ENCODE measurements at places on chromosomes 1 and 21. TPM values are rescaled to one million over a fixed set of nuclear protein-coding genes. Genes with fewer than 3 reads are reported as not detected.

- no peak for DNase-seq
- H3K36me3 ChIP-seq: no peaks in the 10 kb centered on the region
- no peak overlapping the region for H3K27ac ChIP-seq
- no peaks in the 10 kb centered on the region for H3K4me1 ChIP-seq
- H3K4me3 ChIP-seq: no peak overlapping the region
- H3K27me3 ChIP-seq: no peaks in the 10 kb centered on the region
Observed at GRCh38 chr1:55230659-55231058, 15.5 kb upstream of the USP24 start.

DNA sequence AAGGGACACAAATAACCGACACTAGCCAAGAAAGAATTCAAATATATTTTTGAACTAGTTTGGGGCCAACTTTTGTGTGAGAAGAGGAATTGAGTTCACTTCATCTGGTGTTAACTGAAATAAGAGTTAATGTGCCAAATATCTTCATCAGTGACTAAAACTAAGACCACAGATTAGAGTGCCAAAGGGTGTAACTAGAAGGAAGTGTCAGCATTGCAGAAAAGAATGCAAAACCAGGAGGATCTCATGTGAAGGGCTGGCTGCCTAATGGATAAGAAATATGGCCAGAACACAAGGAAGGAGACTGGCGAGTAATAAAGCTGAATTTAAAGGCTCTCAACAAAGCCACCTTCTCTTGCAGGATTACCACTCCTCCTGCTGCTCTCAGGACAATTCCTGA lies 61.8 kb upstream of the LRRC8D start:
- H3K27ac ChIP-seq: peak overlapping the region; percentile 56
- peaks cover 93% of the 10 kb centered on the region for H3K4me1 ChIP-seq
- no peak for DNase-seq
- H3K36me3 ChIP-seq: no peaks in the 10 kb centered on the region
- no peaks in the 10 kb centered on the region for H3K27me3 ChIP-seq
- H3K4me3 ChIP-seq: no peak overlapping the region

Gene PSMA5
- total RNA-seq: 87.7 TPM

Gene RNF220
- 125 TPM for total RNA-seq

- H3K4me3 ChIP-seq: no peak overlapping the region
- H3K27ac ChIP-seq: no peak overlapping the region
- no peaks in the 10 kb centered on the region for H3K4me1 ChIP-seq
- DNase-seq: no peak
- no peaks in the 10 kb centered on the region for H3K27me3 ChIP-seq
Observed at GRCh38 chr1:38612951-38613350, 246.6 kb downstream of the RRAGC start.

DNA sequence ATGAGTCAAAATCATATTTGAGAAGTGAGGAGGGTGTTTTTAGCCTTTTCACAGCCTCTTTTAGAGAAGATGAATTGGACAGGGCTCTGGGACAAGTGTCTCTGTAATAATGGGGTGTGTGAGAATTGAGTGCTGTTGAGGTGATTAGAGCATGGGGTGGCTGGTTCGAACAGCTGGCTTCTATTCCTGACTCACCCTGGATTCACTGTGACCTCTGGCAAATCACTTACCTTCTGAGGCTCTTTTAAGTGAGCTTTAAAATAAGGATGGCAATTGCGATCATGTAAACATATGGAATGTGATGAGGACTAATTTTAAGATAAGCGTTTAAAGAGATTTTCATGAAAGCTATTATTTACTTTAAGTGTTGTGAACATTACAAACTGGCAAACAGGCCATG lies 243.4 kb downstream of the ADGRL2 start:
- H3K4me3 ChIP-seq: no peak overlapping the region
- H3K4me1 ChIP-seq: no peaks in the 10 kb centered on the region
- H3K27me3 ChIP-seq: no peaks in the 10 kb centered on the region
- no peaks in the 10 kb centered on the region for H3K36me3 ChIP-seq

DNA sequence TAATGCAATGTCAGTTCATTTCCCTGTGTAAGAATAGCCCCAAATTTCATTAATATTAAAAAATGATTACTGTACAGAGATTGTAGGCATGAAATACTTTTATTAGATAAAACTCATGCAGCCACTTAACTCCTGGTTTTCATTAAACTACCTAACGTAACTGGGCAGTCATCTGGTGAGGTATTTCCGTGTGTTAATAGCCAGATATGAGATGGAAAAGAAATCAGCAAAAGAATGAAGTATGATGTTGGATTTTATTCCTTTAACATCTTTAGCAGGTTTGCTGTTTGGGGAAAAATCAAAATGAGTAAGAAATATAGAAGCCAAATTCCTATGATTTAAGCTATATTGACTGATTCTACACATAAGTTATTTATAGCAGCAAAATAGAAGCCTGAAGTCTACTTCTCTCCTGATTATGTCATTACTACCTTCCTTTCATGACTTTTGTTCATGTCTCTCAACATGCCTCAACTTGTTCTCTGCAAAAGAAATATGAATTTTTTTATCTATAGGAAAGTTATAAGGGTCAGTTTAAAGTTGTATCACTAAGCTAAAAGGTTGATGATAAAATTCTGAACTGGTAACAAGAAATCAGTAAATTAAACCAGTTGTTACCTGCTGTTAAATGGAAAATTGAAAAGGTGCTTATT lies 42.6 kb downstream of the CCDC18 start:
- H3K27ac ChIP-seq: no peak overlapping the region
- no peaks in the 10 kb centered on the region for H3K36me3 ChIP-seq
- no peaks in the 10 kb centered on the region for H3K27me3 ChIP-seq

GRCh38 chr1:82452096-82452495 lies 651.4 kb downstream of the ADGRL2 start:
- H3K27me3 ChIP-seq: no peaks in the 10 kb centered on the region
- no peak overlapping the region for H3K4me3 ChIP-seq
- H3K36me3 ChIP-seq: no peaks in the 10 kb centered on the region
- no peak overlapping the region for H3K27ac ChIP-seq
- no peak for DNase-seq
- H3K4me1 ChIP-seq: no peaks in the 10 kb centered on the region

DNA sequence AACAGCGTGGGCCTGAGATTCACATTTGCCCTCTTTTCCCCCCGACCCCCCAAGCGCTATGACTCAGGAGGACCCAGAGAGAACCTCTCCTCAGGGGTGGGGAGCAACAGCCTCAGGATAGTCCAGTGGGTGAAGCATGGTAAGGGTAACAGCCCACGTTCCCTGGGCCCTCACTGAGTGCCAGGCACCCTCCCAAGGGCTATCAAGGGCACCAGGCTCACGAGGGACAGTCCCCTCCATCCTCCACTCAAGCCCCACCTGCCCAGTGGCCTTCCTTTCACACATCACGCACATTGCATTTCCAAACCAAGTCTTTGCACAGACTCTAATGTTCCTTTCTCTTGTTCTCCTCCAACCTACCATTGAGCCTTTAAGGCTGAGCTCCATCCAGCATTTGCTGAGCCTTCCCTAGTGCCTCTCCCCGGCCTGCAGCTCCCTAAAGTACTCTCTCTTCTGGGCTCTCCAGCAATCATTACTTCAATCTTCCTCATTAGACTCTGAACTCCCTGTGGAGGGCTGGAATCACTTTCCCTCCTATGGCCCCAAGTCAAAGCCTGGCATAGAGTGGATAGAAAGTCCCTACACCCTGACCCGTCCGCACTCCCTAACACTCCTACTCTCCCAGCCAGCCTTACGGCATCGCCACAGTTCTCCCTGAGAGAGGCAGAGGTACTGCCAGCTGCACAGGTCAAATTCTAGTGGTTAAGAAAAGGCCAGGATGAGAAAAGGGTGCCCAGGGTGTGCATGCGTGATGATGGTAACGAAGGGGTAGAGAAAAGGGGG lies 1.0 kb downstream of the AKR7A2 start:
- peaks cover 5% of the 10 kb centered on the region for H3K36me3 ChIP-seq
- no peaks in the 10 kb centered on the region for H3K27me3 ChIP-seq
- H3K4me1 ChIP-seq: peaks cover 34% of the 10 kb centered on the region

GRCh38 chr1:54838565-54839180 lies 37.5 kb upstream of the TTC22 start:
- H3K4me1 ChIP-seq: no peaks in the 10 kb centered on the region
- H3K36me3 ChIP-seq: no peaks in the 10 kb centered on the region
- H3K27ac ChIP-seq: no peak overlapping the region
- H3K4me3 ChIP-seq: no peak overlapping the region
- H3K27me3 ChIP-seq: no peaks in the 10 kb centered on the region

GRCh38 chr1:201016211-201016651 lies 7.3 kb downstream of the KIF21B start:
- no peak overlapping the region for H3K27ac ChIP-seq
- no peaks in the 10 kb centered on the region for H3K27me3 ChIP-seq
- peaks cover 100% of the 10 kb centered on the region for H3K4me1 ChIP-seq
- H3K4me3 ChIP-seq: no peak overlapping the region

DNA sequence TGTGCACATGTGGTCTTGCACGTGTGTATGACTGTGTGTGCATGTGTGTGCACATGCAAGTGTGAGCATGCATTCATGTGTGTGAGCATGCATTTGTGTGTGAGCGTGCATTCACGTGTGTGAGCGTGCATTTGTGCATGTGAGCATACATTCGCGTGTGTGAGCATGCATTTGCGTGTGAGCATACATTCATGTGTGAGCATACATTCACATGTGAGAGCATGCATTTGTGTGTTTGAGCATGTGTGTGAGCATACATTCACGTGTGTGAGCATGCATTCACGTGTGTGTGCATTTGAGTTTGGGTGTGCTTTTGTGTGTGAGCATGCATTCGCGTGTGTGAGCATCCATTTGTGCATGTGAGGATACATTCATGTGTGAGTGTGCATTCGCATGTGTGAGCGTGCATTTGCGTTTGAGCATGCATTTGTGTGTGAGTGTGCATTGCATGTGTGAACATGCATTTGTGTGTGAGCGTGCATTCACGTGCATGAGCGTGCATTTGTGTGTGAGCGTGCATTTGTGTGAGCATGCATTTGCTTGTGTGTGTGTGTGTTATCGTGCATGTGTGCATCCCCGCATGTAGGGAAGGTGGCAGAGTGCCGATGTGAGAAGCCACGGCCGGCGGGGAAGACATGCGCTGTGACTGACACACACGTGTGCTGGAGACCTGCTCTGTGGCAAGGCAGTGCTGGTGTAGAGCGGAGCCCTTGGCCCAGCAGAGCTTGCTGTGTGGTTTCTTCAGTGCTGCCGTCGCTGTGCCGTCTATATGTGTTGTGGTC lies 18.2 kb downstream of the ITGB2 start:
- DNase-seq: no peak
- H3K27ac ChIP-seq: no peak overlapping the region
- H3K36me3 ChIP-seq: peaks cover 98% of the 10 kb centered on the region
- H3K4me3 ChIP-seq: no peak overlapping the region
- no peaks in the 10 kb centered on the region for H3K27me3 ChIP-seq

Gene HAO2
- total RNA-seq: not detected

GRCh38 chr1:205514211-205515142 lies 10.0 kb downstream of the CDK18 start:
- no peak overlapping the region for H3K27ac ChIP-seq
- H3K4me1 ChIP-seq: no peaks in the 10 kb centered on the region
- H3K36me3 ChIP-seq: no peaks in the 10 kb centered on the region
- no peak for DNase-seq
- no peak overlapping the region for H3K4me3 ChIP-seq

DNA sequence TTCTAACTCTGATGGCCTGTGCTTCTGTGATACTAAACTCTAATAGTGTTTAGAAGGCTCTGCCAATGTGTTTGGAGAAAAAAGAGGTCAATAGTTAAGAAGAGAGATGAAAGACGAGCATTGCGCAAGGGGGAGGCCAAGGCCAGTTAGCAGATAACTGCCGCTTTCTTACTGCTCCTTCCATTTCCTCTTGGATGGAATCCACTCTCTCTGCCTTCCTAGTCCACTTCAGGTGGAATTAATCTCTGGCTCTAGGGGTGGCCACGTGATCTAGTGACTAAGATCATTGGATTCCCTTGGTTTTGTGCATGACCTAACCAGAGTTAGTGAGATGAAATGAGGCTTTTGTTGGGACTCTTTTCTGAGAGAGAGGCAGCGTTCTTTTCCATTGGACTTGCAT lies 148.3 kb downstream of the ACTL8 start:
- H3K27me3 ChIP-seq: no peaks in the 10 kb centered on the region
- no peak overlapping the region for H3K27ac ChIP-seq
- H3K36me3 ChIP-seq: no peaks in the 10 kb centered on the region
- no peaks in the 10 kb centered on the region for H3K4me1 ChIP-seq
- DNase-seq: no peak
- no peak overlapping the region for H3K4me3 ChIP-seq

DNA sequence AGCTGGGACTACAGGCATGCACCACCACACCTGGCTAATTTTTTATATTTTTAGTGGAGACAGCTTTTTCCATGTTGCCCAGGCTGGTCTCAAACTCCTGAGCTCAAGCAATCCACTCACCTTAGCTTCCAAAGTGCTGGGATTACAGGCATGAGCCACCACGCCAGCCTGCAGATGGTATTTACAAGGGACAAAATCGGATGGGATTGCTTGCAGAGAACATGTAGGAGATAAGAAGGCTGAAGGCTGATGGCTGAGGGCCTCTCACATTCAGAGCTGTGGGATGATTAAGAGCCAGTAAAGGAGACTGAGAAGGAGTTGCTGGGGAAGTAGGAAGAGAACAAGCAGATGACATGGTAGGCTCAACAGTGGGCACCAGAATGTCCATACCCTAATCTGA lies 24.0 kb upstream of the QSOX1 start:
- no peaks in the 10 kb centered on the region for H3K4me1 ChIP-seq
- H3K27ac ChIP-seq: no peak overlapping the region
- no peak for DNase-seq
- H3K4me3 ChIP-seq: no peak overlapping the region

Gene SLC30A10
- not detected for total RNA-seq

Gene OR2M4
- not detected for total RNA-seq

GRCh38 chr1:215793180-215793579 lies 226.1 kb downstream of the KCTD3 start:
- H3K36me3 ChIP-seq: no peaks in the 10 kb centered on the region
- no peak overlapping the region for H3K4me3 ChIP-seq
- DNase-seq: no peak
- no peaks in the 10 kb centered on the region for H3K27me3 ChIP-seq
- H3K27ac ChIP-seq: no peak overlapping the region

GRCh38 chr1:41622402-41622801 lies 137.9 kb upstream of the EDN2 start:
- H3K27me3 ChIP-seq: no peaks in the 10 kb centered on the region
- DNase-seq: no peak
- H3K36me3 ChIP-seq: no peaks in the 10 kb centered on the region
- no peak overlapping the region for H3K4me3 ChIP-seq
- peaks cover 16% of the 10 kb centered on the region for H3K4me1 ChIP-seq
- no peak overlapping the region for H3K27ac ChIP-seq

DNA sequence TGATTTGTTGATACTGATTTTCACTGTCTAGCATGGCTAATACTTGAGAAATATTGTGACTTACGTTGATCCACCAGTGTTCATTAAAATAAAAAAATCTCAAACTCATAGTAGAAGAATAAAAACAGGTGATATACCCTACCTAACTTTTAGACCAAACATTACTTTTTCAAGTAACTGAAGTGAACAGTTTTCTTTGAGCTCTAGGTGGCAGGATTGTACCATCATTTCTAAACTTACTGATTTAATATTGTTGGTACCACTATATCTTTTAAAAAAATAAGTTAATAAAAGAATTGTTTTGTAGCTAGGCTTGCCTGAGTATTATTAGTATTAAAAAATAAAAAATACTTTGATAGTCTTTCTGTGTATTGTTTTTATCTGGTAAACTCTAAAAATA lies 21.5 kb downstream of the CDC73 start:
- peaks cover 35% of the 10 kb centered on the region for H3K36me3 ChIP-seq
- peak; percentile 16 for DNase-seq
- H3K27me3 ChIP-seq: no peaks in the 10 kb centered on the region
- H3K27ac ChIP-seq: no peak overlapping the region

Gene OR2L5
- 0.25 TPM for total RNA-seq

GRCh38 chr1:201481761-201482493 lies 12.9 kb upstream of the PHLDA3 start:
- H3K4me1 ChIP-seq: peaks cover 25% of the 10 kb centered on the region
- peak; percentile 80 for DNase-seq
- H3K4me3 ChIP-seq: peak overlapping the region; percentile 52
- peaks cover 4% of the 10 kb centered on the region for H3K36me3 ChIP-seq
- peaks cover 5% of the 10 kb centered on the region for H3K27me3 ChIP-seq
